ENCODE measurements at places on chromosomes 4 and X.

GRCh38 chrX:16712548-16713155, at the start of gene CTPS2:
Gene CTPS2, minus strand, starts transcription at chrX:16712669. Its CDS starts 9,767 bp downstream, at chrX:16702902.
- DNase-seq: no peak

DNA sequence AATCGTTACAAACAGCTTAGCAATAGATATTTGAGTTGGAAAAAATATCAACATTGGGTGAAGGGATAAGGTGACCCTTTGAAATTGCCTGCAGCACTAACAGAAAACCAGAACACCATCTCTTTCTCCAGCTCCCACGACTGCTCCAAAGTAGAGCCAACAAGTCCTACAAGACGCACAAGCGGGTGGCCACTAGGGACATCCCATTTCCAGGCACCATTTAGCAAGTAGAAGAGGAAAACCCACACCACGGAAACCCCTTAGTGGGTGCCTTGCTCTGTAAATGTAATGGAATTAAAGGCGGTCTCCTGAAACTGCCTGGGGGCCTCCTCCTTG, 1.9 kb downstream of the ARHGAP6 start:
- no peak for DNase-seq

GRCh38 chr4:58658701-58659100, 1548.5 kb upstream of the IGFBP7 start:
- DNase-seq: no peak

DNA sequence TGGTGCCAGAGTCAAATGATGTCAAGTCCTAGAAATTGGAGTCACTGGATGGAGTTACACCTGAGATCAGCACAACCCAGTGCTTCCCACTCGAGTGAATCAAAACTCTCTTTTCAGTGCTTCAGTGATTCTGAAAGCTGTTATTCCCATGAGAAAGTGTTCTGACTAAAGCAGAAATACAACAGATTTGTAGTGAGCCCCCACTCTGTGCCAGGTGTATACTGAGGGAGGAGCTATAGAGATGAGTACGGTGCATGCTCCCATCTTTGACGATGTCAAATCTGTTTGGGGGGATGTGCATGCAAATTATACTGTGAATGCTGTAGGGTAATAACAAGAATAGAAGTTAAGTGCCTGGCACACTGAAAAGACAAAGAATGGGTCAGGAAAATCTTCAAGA, 330.2 kb downstream of the HS3ST1 start:
- no peak for DNase-seq

DNA sequence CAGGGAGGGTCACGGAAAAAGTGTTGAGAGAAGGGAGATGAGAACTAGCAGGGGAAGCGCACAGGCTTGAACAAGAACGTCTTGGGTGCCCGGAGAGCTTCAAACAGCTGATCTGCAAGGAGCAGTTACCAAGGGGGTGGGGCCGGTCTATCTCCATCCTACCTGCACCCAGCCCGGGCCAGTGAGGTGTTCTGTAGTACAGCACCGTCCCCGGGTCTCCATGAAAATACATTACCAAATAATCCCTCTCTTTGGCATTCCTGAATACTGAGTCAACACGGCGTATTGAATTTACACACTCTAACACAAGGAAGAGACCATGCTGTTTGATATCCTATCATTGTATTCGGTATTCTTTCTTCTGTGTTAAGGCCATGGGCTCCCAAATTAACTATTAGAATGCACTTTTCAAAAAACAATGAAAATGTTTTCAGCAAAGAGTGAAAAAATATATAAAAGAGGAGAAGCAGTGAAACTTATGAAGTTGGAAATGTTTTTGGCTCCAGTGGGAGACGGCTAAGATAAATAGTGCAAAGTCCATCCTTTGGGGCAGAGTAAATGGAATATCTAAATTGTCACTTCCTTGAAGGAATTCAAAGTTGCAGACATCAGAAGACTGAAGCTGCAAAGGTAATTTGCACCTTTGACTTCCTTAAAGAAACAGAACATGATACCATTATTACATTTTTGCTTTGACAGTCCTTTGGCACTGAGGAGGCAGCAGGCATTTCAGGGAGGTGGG, 90.3 kb downstream of the DHRSX start:
- no peak for DNase-seq

- DNase-seq: no peak
Observed at GRCh38 chrX:151776181-151776731, 41.7 kb downstream of the CNGA2 start.

- DNase-seq: no peak
Observed at GRCh38 chr4:45477311-45477733, 646.5 kb downstream of the GABRG1 start.

GRCh38 chrX:11209798-11210414, 83.3 kb upstream of the AMELX start:
- no peak for DNase-seq

All from stimulated activated CD8-positive, alpha-beta memory T cell treated with anti-CD3 and anti-CD28 coated beads, Interleukin-15, amount 100 ng/mL, for 1 hour (primary cell).